Caudate nucleus (tissue), 63 donors: ENCODE measurements at places on chromosomes 4 and X.

- DNase-seq = no peak
Observed at GRCh38 chrX:981791-982626, 230.4 kb downstream of the CRLF2 start.

- DNase-seq = no peak
Observed at GRCh38 chr4:114088481-114088880, 109.0 kb upstream of the ARSJ start.

GRCh38 chrX:17025621-17026302, 79.3 kb downstream of the REPS2 start:
- no peak for DNase-seq

GRCh38 chrX:119693996-119694451, 1.1 kb upstream of the SEPTIN6 start:
- no peak for DNase-seq

DNA sequence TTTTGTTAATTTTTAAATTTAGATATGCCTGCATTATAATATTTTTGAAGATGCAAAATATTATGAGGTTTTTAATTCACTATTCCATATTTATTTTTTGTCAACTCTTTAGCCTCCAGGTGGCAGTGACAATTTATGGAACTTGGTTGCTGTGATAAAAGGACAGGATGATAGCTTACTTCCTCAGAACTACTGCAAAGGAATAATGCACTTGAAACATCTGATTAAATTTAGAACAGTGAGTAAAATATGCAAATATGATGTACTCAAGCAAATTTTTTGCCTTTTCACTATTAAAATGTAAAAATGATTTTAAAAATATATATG, 45.1 kb downstream of the SPATA4 start:
- DNase-seq = no peak

DNA sequence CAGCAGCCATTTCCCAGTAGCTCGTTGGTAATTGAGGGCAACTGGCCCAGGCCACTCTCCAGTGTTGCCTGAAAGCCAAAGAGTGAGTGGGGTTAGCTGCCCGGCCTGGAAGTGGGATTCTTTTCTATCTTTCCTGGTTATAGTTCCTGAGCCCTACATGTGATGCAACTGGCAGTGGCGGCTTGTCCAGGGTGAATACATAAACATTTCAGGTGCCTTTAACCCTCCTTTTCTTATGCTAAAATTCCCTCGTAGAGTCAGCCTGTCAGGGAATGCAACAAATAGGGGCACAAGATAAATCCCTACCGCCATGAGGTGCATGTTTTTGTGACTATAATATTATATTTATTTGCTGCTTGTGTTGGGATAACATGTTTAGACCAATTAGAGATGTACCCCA, 13.4 kb upstream of the HERC5 start:
- DNase-seq = no peak

DNA sequence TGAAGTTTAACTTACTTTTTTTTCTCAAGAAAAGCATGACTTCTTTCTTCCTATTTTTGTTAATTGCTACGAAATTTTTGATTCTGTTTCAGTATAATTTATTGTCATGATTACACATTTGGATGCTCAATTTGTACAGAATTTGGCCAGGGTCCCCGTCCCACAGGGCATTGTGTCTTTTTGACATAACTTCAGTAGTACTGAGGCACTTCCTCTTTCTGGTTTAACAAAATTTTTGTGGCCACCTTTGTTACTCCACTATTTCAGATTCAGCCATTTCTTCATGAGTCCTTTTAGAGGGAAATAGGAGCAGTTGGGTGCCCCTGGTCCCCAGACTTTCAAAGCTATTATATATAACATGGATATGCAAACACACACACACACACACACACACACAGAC, 1248.7 kb downstream of the PCDH7 start:
- DNase-seq = no peak

GRCh38 chr4:80926446-80926845, 104.1 kb upstream of the BMP3 start:
- no peak for DNase-seq

- no peak for DNase-seq
Observed at GRCh38 chrX:130628516-130628915, 226.7 kb downstream of the RBMX2 start.

DNA sequence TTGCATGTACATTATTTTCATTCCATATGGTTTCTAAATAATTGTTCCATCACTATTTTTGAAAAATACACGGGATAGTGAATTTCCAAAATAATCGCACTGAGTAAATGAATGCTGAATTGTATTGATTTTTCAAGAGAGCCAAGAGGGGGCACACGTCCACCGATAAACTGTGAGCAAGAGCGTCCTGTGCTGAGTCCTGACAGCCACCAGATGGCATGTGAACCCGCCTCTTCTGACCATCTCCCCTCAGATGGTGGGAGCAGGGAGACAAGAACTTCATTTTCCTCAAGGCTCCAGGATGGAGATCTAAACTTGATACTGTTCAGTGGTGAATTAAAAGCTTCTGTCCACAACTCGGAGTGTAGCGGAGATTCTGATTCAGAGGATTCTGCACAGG, 30.6 kb upstream of the IL9R start:
- DNase-seq = no peak

DNA sequence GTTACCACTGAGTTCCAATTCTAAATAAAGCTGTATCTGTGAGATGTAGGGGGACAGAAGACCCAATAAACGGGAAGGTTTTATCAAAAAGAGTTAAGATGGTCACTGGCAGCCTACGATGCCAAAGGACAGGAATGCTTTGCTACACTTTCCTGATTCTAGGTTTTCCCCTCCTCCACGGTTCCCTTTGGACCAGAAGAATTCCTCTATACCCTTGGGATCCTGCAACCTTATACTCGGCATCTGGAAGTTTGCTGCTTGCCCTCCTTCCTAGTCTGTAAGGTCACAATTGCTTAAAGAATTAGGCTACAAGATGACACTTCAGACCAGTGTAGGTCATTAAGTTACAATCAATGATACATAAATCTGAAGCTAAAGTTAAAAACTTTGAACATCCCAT, 64.3 kb downstream of the SCML2 start:
- DNase-seq = no peak

- no peak for DNase-seq
Observed at GRCh38 chr4:79935274-79935673, 137.8 kb downstream of the ANTXR2 start.

- no peak for DNase-seq
Observed at GRCh38 chr4:94544811-94545210, 93.1 kb downstream of the PDLIM5 start.

- DNase-seq = no peak
Observed at GRCh38 chrX:40298069-40298468, 200.3 kb upstream of the BCOR start.

GRCh38 chr4:25896776-25897539, 17.1 kb upstream of the SMIM20 start:
- no peak for DNase-seq

DNA sequence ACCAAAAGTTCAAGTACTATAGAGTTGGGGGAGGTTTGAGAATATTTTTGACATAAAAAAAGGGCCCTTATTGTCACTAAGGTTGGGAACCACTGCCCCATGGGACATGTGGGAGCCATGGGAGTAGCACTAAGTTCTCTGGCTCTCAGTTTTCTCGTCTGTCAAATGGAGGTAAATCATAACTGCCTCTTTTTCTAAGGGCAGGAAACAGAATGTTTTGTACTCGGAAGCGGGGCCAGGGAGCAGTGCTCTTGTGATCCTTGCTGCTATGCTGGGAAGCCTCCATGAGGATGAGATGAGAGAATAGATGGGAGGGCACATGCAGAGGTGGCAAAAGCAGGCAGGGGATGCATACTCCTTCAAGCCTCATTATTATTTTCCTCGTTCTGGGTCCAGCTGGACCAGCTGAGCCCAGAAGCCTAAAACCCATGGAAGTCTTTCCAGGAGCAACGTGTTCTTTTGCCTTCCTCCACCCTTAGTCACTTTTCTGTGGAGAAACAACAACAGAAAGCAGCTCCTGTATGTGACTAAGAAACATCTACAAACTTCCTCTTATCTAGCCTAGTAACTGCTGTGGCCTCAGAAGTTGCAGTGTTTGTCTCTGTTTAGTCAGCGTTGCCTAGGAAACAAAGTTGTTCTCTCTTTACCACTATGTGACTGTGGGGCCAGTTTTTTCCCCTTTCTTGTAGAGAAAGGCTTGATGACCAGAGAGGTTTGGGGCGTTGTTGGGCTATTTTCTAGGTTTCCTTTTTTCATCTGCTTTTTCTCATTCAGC, 64.8 kb downstream of the TSC22D3 start:
- DNase-seq = no peak

DNA sequence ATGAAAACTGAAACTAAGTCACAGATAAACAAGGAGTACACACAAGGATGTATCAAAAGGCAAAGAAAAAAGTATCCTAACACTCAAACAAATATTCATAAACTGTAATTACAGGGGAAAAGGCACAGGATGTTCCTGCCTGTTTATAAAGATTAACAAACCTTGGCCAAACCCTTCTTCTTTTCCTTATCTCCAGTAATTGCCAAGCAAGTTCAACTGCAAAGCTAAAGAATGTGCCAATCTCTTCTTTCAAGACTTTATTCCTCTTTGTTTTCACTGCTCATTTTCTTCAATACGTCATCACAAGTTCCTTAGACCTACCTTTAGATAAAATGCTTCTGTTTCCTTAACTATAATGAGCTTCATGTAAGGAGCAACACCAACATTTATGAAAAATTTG, 171.2 kb downstream of the AMELX start:
- no peak for DNase-seq

GRCh38 chr4:177964061-177964460, 521.8 kb upstream of the AGA start:
- no peak for DNase-seq

DNA sequence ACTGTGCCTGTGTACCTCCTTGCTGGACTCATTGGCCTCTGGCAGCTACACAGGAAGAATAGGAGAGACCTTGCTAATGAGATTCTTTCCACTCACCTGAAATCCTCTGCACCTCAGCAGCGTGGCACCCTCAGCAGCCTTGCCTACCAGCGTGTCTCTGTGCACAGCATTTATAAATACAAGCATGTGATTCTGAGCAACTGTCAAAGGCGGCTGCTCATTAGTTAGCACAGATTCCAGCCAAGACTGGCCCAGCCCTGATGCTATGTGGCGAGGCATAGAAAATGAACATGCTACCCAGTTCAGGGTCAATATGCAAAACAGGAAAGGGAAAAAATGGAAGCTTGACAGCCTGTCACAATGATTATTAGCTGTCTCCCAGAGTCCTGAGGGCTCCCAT, 298.0 kb downstream of the C4orf33 start:
- no peak for DNase-seq

DNA sequence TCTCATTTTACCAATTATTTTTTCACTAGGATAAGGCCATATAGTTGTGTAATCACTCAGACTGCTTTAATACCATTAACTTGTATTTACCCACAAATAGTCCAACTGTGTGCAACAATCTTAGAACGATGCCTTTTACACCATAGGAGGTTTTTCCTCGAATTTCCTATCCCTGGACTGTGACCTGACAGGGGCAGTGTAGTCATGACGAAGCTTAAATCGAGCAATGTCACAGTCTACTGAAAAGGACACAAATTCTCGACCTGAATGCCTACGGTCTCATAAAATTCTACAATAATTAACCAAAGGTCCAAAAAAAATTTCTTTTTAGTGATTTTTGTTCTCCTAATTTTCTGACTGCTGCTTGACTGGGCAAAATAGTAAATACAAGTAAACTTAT, 208.9 kb downstream of the ADAMTS3 start:
- DNase-seq = no peak

DNA sequence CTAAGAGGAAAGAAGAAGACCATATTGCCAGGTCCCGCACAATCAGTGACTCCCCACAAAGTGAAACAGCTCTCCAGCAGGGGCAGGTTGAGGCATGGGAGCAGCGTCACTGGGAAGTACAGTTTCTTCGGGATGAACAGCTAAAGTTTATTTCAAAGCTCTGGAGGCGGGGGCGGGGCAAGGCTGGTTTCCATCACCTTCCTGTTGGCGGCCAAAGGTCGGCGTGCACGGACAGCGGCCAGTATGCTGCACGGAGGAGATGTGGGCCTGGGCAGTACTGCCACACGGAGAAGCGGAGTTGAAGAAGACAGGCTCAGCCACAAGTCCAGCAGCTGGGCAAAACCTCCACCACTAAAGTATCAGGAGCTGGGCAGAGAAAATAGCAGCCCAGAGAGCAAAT, 951 bp upstream of the ZNF518B start:
- DNase-seq = no peak

DNA sequence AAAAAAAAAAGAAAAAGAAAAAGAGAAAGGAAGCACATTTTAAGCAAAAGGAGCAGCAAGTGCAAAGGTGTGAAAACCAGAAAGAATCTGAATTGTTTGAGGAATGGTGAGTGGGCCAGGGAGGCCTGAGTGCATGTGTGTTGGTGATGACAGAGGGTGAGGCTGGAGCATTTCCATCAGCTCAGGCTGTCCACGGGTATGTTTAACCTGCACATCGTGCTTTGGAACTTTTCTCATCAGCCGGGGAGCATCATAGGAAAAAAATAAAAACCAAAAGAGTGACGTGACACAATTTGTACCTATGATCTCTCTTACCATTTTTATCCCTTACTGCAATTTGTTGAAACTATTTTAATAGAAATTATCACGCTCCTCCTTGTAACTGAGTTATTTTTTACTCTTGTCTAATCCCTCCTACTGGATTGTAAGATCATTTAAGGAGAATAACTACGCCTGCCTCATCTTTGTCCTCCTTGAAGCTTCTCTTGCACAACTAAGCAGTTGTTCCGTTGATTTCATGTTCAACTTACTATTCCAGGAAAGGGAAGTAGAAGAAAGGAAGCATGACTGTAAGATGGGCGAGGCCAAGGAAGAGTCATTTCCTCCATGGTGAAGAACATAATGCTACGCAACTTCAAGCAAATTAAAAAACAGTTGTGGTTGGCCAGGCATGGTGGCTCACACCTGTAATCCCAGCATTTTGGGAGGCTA, 7.0 kb downstream of the PALLD start:
- DNase-seq = no peak

- no peak for DNase-seq
Observed at GRCh38 chr4:189198624-189199023, 742.0 kb upstream of the FRG1 start.

GRCh38 chrX:18797141-18797540, 89.7 kb downstream of the PPEF1 start:
- no peak for DNase-seq

- no peak for DNase-seq
Observed at GRCh38 chrX:39691724-39692123, 406.0 kb downstream of the BCOR start.

DNA sequence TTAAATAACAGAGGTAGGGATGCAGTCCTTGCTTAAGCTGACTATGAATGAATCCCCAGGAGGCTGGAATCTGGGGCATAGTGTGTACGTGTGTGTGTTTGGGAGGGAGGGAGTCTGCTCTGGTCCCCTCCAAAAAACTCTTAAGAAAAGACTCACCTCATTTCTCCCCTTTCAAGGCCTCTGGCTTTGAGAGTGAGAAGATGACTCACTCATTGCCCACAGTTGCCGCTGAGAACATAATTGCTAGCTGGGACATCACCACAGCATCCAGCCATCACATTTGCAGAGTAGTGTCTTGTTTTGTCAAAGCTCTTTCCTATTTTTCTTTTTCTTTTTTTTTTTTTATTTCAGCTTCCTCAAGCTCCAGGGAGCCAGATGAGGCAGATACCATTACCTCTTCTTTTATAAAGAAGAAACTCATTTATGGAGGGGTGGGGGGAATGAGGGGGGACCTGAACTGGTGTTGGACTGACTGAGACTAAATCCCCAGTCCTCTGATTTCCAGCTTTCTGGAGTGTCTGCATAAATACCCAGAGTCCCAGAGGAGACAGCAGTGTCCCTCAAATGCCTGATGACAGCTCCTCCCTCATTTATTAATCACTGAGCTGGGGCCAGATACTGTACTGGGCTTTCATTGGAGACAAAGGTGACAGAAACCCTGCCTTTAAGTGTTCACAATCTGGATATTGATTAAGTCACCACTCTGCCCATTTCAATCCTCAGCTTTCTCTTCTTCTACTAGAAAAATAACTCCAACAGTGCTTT, 61.9 kb upstream of the LAS1L start:
- no peak for DNase-seq
